ENCODE measurements at places on chromosomes 12 and 14.

DNA sequence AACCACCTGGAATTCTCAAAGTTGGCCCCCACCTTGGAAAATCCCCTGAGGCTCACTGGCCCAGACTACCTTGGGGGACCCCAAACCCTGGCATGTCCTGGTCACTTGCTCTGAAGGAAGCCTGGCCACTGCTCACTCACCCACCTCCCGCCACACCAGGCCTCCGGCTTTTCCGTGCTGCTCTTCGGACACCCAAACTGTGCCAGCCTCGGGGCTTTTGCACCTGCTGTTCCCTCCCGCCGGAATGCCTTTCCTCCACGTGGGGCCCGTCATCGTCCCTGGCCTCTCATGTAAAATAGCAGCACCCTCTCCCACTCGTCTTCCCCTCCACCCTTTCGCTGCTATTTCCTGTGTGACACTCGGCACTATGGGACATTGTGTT lies 87.2 kb upstream of the NCOR2 start:
- DNase-seq, result no peak

GRCh38 chr12:20369305-20370013 lies 1.1 kb downstream of the PDE3A start:
- DNase-seq, result peak; percentile 85

- no peak for DNase-seq
Measured at GRCh38 chr12:92136026-92136730, 9.5 kb downstream of the BTG1 start.

DNA sequence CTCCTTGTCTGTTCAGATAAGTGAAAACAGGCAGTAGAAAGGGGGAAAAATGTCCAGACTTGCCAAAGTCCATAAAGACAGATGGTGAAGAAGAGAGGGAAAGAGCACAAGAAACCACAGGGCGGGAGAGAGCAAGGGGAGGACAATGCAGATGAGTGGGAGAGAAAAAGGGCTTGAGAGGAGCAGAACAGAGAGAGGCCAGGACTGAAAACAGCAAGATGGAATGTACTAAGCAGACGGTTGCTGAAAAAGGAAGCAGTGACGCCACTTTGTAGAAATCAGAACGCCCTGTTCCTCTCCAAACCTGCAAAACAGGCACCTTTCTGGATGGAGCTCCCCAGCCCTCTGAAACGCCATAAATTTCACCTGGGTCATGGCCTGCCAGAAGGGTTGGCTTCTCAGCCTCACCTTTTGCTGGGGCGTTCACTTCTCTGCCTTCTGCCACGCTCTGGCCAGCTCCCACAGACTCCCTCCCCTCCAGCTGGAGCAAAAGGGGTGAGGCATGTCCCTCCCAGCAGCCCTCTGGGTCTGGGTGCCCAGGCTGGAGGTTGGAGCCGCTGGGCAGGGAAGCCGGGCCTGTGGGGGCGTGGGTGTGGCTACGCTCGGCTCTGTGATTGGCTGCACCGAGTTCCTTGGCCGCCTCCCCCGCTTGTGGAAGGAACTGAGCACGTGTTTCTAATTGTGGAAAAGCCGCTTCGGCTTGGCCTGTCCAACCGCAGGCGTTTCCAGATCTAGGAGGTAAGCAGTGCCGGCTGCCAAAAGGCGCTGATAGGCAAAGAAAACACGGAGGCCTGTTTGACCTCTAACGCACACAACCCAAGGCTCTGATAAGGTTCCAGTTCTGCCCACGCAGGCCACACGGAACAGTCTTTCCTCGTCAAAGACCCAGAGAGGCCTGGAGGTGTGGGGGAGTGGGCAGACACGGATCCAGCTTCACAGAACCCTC lies 29.3 kb downstream of the SLC7A8 start:
- peak; percentile 85 for DNase-seq

- DNase-seq, result no peak
Measured at GRCh38 chr14:35504260-35504659, 29.7 kb upstream of the INSM2 start.

DNA sequence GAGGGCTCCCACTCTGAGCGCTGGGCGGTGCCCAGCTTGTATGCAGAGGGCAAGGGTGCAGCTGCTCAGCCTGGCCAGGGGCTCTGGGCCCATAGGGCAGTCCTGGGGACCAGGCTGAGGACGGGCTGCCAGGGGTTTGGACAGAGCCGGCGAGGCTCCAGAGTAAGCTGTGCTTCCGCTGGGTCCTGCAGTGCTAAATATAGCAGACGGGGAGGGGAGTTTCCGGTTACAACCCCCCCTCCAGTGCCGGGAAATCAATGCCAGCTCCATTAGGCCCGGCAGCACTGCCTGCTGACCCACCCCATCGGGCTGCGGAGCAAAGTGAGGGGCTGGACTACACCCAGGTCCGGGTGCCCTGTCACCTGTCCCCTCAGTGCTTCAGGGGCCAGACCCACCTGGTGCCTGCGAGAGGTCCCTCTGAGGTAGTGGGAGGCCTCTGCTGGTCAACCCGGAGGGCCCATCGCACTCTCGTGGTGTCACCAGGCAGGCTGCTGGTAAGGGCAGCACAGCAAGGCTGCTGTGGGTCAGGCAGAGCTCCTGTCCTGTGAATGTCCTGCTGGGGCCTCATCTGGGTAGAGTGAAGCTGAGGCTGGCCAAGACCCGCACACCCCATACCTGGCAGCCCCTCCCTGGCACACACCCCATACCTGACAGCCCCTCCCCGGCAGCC lies 2.6 kb upstream of the JAG2 start:
- DNase-seq, result no peak

- DNase-seq, result no peak
Measured at GRCh38 chr14:102317564-102318248, 1.8 kb upstream of the ZNF839 start.

DNA sequence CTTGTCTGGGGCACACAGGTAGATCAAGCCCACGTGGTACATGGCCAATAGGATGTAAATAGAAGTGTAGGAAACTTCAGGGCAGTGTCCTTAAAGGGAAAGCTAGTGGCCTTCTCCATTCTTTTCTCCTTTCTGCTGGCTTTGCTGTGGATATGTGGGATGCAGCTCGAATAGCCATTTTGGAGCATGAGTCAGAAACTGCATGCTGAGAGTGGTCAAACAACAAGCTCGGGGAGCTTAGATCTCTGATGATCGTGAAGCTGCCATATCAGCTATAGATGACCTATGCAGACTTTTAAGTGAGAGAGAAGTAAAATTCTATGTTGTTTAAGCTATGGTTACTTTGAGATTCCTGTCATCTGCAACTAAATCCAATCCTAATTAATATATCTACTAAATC lies 241.3 kb upstream of the DAAM1 start:
- DNase-seq, result no peak

DNA sequence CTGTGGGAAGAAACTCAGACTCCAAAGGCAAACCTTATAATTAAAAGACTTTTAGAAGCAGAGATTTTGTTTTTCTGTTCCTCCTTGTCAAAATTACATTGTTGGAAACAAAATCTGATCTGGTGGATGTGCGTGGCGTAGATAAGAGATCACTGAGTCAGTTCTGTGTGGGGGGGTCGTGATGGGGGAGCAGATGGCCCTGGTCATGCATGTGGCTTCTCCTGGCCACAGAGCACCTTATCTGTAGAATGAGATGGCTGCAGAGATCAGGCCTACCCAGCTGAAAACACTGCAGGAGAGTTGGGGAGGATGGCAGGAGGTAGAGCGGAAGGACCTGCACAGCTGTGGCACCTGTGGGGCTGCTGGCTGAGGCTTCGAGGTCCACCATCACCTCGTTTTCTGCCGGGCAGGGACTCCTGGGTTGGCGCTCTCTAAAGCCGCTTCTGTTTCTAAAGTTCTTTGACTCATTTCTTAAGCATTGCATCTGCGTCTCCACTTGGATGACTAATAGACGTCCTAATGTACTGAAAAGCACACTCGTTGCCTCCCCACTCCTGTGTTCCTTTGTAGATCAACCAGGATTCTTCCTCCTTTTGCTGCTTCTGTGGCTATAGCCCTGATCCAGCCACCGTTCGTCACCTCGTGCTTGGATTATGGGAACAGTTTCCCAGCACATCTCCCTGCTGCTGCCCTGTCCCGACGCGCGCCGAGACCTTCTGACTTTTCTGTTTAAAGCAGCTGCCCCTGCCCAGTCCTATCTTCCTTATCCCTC lies 93.4 kb downstream of the TSPAN9 start:
- DNase-seq, result no peak

DNA sequence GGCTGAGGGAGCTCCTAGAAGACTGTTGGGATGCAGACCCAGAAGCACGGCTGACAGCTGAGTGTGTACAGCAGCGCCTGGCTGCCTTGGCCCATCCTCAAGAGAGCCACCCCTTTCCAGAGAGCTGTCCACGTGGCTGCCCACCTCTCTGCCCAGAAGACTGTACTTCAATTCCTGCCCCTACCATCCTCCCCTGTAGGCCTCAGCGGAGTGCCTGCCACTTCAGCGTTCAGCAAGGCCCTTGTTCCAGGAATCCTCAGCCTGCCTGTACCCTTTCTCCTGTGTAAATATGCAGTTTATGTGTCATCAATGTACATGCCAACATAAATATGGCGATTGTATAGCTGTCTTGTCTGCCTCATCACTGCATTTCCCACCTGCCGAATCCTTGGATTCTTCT lies 7.5 kb downstream of the AMHR2 start:
- DNase-seq, result no peak

- DNase-seq, result no peak
Measured at GRCh38 chr12:132160601-132161035, 16.4 kb downstream of the NOC4L start.

GRCh38 chr14:60309867-60310552 lies 61.0 kb downstream of the PPM1A start:
- no peak for DNase-seq

- DNase-seq, result peak; percentile 66
Measured at GRCh38 chr14:103549361-103550311, 12.8 kb downstream of the BAG5 start.

DNA sequence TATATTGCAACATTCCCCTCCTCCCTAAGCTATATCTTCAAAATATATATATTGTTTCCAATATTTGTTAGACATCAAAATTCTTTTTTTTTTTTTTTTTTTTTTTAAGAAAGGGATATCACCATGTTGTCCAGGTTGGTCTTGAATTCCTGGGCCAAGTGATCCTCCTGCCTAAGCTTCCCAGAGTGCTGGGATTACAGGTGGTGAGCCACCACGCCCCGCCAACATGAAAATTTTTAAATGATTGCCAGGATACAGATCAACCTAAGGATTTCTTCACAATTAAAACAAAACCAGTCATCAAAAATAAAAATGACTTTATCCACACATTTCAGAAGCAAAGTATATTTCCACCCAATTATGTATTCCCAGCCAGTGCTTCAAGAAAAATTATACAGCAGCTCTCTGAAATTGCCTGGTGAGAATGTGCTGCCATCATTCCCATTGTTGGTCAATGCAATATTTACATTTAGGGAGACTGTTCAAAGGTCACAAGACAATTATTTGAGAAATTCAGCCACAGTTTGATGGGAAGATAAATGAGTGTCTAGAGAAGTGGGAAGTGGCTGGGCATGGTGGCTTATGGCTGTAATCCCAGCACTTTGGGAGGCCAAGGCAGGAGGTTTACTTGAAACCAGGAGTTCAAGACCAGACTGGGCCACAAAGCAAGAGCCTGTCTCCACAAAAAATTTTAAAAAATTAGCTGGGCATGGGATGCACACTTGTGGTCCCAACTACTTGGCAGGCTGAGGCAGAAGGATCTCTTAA lies 141.7 kb upstream of the AMIGO2 start:
- no peak for DNase-seq

GRCh38 chr12:28582672-28583376 lies 392.6 kb downstream of the CCDC91 start:
- no peak for DNase-seq

GRCh38 chr12:49832836-49833421 lies 4.7 kb upstream of the NCKAP5L start:
- DNase-seq, result no peak

- DNase-seq, result no peak
Measured at GRCh38 chr14:98633380-98633779, 638.6 kb downstream of the BCL11B start.

- no peak for DNase-seq
Measured at GRCh38 chr12:94916663-94917062, 86.8 kb downstream of the NDUFA12 start.

GRCh38 chr12:129076441-129077320 lies 223.4 kb downstream of the GLT1D1 start:
- DNase-seq, result no peak

DNA sequence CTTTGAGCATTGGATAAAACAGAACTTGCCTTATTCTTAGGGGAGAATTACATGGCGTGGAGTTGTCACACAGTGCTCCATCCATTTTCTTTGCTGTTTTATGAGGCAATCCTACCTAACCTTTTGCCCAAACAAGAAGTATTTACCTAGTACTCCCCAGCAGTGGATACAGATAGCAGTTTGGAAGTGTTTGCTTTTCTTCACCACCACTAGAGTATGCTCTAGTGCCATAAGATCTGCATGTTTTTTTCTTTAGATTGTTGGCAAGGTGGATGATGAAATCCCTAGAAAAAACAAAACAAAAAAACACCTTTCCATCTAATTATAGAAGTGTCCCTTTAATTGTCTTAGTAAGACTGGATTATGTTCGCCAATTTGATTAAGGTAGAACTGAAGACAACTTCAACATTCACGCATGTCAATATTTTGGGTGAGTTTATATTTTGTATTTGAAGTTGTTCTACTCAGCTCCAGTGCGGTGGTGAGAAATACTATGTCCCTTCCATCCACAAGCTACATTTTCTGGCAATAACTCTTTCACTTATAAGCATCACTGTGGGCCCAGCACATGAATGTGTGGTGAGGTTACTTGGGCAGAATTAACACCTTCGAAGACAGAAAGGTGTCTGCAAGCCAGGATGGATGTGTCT lies 23.6 kb upstream of the TMEM260 start:
- no peak for DNase-seq

- no peak for DNase-seq
Measured at GRCh38 chr12:44358636-44359035, 517.5 kb downstream of the NELL2 start.

GRCh38 chr14:45246691-45247090 lies 6.3 kb downstream of the MIS18BP1 start:
- DNase-seq, result no peak

GRCh38 chr14:85471744-85472143 lies 58.2 kb upstream of the FLRT2 start:
- no peak for DNase-seq
